ENCODE measurements at places on chromosomes 7 and 10.

GRCh38 chr10:43075612-43076003, 1.3 kb upstream of the RET start:
- no peak for DNase-seq

DNA sequence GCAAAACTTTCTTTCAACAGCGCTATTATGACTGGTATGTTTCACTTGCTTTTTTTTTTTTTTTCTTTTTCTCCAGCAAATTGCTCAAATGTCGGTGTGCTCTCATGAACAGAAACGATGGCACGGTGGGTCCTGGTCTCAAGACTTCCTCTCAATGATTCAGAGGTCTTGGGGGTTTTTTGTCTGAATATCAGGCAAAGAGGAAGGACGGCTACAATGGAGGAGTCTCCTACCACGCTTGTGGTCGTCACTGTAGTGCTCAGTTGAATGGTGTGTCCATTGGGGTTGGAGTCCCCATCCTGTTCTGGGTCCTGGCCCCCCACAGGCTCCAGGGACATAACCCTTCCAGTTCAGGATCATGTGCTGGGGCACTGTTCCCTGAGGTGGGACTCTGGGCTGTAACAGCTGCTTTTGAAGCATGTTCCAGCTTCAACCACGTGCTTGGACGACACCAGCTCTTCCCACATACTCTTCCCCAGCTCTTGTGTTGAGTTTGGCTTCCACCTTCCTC, 266.7 kb upstream of the KLF6 start:
- DNase-seq = no peak

DNA sequence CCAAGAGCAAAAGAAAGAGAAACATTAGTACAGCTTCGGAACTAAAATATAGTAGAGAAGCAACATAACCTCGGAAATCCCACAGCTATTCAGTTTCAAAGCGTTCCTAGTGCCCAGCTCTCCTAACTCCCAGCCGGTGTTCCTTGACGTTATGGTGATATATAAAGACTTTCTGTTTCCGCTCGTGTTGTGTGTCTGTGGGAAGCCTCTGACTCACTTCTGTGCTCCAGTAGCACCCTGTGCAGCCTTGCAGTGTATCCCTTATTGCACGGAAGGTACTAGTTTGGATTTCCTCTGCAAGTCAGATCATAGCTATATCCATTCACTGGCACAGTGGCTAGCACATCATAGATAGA, 535 bp downstream of the ASAH2B start:
- no peak for DNase-seq

- DNase-seq = no peak
Measured at GRCh38 chr10:76946270-76946669, 691.3 kb downstream of the KCNMA1 start.

DNA sequence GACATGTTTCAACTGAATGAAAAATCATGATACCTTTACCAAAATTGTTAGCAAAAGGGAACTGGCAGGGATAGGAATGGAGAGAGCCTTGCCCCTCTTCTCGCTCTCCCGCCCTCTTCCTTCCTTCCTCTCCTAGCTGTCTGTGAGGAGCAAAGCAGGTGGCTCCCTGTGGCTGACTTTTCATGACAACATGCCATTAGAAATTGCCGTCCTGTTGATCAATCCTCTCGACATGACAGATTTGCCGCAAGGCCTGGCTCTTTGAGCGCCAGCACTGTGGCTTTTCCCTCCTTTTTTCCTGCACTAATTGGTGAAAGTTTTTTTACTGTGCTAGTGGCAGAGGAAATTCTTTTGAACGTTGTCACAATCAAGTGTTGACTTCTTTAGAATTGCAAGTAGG, 171.1 kb downstream of the TCF7L2 start:
- DNase-seq = no peak

- DNase-seq = no peak
Measured at GRCh38 chr10:97531401-97531986, 32.8 kb downstream of the UBTD1 start.

- no peak for DNase-seq
Measured at GRCh38 chr7:107917763-107918651, 27.0 kb downstream of the DLD start.

DNA sequence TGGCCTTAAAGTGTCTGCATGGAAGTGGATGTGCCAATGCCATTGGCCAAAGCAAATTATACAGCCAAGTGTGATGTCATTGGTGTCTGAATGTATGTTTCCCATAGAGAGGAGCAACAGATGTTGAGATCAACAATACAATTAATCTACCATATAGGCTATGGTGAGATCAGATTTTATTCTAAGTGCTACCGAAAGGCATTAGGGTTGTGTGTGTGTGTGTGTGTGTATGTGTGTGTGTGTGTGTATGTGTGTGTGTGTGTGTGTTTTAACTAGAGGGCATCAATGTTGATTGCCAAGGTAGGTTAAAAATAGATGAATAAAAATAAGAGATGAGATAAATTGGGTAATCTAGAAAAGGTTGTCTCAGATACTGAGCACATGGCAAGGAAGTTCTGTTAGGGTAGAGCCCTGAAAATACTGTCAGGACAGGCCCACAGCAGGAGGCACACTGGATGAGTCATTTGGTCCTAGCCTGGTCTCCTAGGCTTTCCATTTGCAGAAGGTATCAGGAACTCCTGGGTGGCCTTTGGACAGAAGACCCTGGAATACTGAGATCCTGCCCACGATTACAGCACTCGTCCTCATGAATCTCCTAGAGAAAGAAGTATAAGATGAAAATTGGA, 446.0 kb upstream of the PODXL start:
- DNase-seq = no peak

- no peak for DNase-seq
Measured at GRCh38 chr10:119308089-119308488, 100.7 kb downstream of the GRK5 start.

DNA sequence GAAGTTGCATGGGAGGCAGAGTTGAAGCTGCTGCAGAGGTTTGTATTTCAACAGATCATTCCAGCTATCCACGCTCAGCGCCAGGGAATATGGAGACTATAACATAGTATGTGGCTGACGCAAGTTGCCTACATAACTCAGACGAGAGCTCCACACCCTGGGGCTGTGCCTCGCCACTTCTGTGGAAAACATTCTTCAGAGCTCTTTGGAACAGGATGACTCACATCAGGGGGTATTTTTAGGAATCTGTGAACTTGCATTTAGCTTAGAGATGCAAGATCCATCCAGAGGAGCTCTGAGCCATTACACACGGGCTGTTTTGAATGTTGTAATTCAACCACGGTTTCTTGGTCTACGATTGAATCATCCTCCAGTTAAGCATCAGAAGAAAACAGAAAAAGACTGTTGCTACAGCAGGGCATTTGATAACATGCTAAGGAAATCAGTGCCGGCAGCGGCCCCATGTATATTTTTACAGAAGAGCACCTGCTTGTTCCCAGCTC, 481.5 kb upstream of the AKR1E2 start:
- no peak for DNase-seq

DNA sequence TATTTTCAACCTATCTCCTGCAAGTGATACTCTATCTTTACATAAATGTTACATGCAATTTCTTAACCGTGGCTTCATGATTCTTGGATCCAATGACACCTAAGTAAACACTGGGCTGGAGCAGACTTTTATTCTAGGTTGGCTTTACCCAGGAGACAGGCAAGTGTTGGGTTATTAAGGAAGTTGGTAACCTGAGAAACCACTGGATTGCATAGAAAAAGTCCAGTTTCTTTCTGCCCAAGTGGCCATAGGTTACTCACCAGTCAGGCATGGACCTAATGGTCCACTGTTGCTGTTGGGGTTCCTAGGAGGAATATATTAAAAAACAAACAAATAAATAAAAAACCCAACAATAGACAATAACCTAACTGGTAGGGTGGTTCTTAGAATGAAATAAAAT, 112.8 kb downstream of the SEMA3D start:
- no peak for DNase-seq

- DNase-seq = no peak
Measured at GRCh38 chr10:49280001-49280408, 19.0 kb upstream of the C10orf71 start.

GRCh38 chr10:92891885-92892690, 43.8 kb downstream of the EXOC6 start:
- DNase-seq = no peak
